ENCODE measurements at places on chromosomes 5 and 9. TPM values are rescaled to one million over a fixed set of nuclear protein-coding genes. Genes with fewer than 3 reads are reported as not detected.
A peak's percentile ranks its signal among the peaks of the same experiment; 100 is the strongest.

DNA sequence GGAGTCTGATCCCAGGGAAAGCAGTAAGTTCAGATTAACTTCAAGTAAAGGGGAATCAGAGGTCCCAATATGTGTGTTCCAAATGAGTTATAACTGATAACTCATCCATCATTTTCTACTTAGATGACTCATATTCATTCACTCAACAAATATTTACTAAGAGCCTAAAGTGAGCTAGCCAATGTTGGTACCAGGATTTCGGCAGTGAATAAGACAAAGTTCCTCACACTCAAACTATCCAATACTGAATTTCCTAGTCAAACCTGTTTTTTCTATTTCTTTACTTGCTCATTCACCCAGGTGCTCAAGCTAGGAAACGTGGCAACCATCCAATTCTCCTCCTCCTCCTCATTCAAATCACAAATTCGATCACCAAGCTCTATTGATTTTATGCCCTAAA is 25.8 kb downstream of the FBXW2 start:
- peak overlapping the region; percentile 7 for H3K27ac ChIP-seq
- H3K27me3 ChIP-seq, result no peaks in the 10 kb centered on the region
- H3K36me3 ChIP-seq, result peaks cover 55% of the 10 kb centered on the region
- H3K4me1 ChIP-seq, result peaks cover 9% of the 10 kb centered on the region
- H3K4me3 ChIP-seq, result no peak overlapping the region
- no peak for DNase-seq

- no peak overlapping the region for H3K27ac ChIP-seq
- H3K4me3 ChIP-seq, result no peak overlapping the region
- peaks cover 2% of the 10 kb centered on the region for H3K27me3 ChIP-seq
- H3K4me1 ChIP-seq, result no peaks in the 10 kb centered on the region
Measured at GRCh38 chr5:122693963-122694362, 80.9 kb upstream of the SNX2 start.

GRCh38 chr5:138177941-138178515 is 402 bp downstream of the BRD8 start:
- H3K36me3 ChIP-seq, result peaks cover 40% of the 10 kb centered on the region
- no peak overlapping the region for H3K4me3 ChIP-seq
- peaks cover 16% of the 10 kb centered on the region for H3K4me1 ChIP-seq
- peak; percentile 57 for DNase-seq

DNA sequence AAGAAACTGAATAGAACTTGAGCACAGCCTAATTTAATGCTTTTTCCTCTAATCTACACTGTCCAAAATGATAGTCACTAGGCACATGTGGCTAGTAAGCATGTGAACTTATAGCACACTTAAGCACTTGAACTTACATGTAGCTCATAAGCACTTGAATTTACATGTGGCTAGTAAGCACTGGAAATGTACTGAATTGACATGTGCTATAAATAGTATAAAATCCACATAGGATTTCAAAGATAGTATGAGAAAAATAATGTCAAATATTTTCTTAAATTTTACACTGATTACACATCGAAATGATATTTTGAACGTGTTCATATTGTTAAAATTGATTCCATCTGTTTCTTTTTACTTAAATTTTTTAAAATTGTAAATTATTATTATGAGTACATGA is 167.3 kb downstream of the CARTPT start:
- DNase-seq, result no peak
- peaks cover 2% of the 10 kb centered on the region for H3K4me1 ChIP-seq
- no peak overlapping the region for H3K4me3 ChIP-seq
- H3K27me3 ChIP-seq, result peaks cover 13% of the 10 kb centered on the region
- no peak overlapping the region for H3K27ac ChIP-seq
- H3K36me3 ChIP-seq, result no peaks in the 10 kb centered on the region

DNA sequence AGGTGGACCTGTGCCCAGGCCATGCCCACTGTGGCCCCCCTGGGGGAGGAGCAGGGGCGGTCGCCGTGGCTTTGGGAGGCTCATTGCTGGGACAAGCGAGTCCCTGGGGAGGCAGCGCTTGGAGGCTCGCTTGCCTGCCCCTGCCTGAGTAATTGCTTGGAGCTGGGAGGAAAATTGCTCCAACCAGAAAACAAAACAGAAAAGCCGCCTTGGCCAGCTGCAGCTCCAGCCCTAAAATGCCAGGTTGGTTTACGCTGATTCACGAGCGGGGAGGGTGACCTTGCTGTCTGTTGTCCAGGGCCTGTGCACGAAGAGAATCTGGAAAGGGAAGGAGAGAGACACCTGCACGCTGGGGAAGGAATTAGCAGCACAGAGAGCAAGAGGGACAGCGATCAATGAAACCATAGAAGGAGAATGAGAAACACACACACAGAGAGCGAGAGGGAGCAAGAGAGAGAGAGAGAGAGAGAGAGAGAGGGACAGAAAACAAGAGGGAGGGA is 25.3 kb downstream of the NTNG2 start:
- peaks cover 5% of the 10 kb centered on the region for H3K27me3 ChIP-seq
- no peaks in the 10 kb centered on the region for H3K36me3 ChIP-seq
- DNase-seq, result no peak
- no peak overlapping the region for H3K27ac ChIP-seq
- H3K4me3 ChIP-seq, result no peak overlapping the region

DNA sequence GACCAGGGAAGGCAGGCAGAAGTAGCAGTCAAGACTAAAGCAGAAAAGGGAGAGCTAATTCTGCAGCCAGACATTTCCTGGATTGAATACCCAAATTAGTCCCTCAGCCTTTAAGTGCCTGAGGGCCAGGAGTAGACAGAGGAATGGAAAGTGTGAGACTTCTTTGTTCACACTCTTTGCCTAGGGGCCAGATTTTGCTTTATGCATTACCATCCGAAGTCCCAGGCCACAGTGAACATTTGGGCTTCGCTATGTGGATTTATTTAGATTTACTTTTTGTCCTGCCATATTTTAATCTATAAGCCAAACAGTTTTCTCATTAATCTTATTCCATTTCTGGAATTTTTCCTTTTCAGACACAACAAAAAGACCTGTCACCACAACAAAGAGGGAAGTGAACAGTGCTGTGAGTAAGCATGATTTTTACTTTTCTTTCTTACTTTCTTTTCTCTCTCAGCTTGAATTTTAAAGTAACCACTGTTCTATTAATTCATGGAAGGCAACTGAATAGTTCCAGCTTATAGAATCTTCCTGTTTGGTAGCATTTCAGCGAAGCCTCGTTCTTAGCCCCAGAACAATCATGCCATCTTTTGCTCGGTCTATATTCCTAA is 52.6 kb downstream of the PDCD1LG2 start:
- no peak for DNase-seq
- no peak overlapping the region for H3K27ac ChIP-seq
- H3K27me3 ChIP-seq, result no peaks in the 10 kb centered on the region
- peaks cover 3% of the 10 kb centered on the region for H3K36me3 ChIP-seq

- DNase-seq, result no peak
- H3K4me1 ChIP-seq, result no peaks in the 10 kb centered on the region
- no peaks in the 10 kb centered on the region for H3K27me3 ChIP-seq
- no peak overlapping the region for H3K27ac ChIP-seq
- H3K4me3 ChIP-seq, result no peak overlapping the region
- peaks cover 3% of the 10 kb centered on the region for H3K36me3 ChIP-seq
Measured at GRCh38 chr9:85662573-85662972, 79.2 kb downstream of the AGTPBP1 start.

- no peak overlapping the region for H3K27ac ChIP-seq
- no peaks in the 10 kb centered on the region for H3K4me1 ChIP-seq
- H3K36me3 ChIP-seq, result no peaks in the 10 kb centered on the region
- no peak overlapping the region for H3K4me3 ChIP-seq
- no peaks in the 10 kb centered on the region for H3K27me3 ChIP-seq
- DNase-seq, result no peak
Measured at GRCh38 chr9:16515207-16515606, 355.3 kb downstream of the BNC2 start.

- no peaks in the 10 kb centered on the region for H3K27me3 ChIP-seq
- peaks cover 4% of the 10 kb centered on the region for H3K4me1 ChIP-seq
- peaks cover 2% of the 10 kb centered on the region for H3K36me3 ChIP-seq
Measured at GRCh38 chr9:87667164-87667738, 58.7 kb upstream of the CTSL start.

GRCh38 chr5:169091396-169091980 is 209.5 kb downstream of the SLIT3 start:
- DNase-seq, result no peak
- H3K4me1 ChIP-seq, result no peaks in the 10 kb centered on the region
- peaks cover 4% of the 10 kb centered on the region for H3K27me3 ChIP-seq
- no peak overlapping the region for H3K27ac ChIP-seq
- no peak overlapping the region for H3K4me3 ChIP-seq
- H3K36me3 ChIP-seq, result no peaks in the 10 kb centered on the region

DNA sequence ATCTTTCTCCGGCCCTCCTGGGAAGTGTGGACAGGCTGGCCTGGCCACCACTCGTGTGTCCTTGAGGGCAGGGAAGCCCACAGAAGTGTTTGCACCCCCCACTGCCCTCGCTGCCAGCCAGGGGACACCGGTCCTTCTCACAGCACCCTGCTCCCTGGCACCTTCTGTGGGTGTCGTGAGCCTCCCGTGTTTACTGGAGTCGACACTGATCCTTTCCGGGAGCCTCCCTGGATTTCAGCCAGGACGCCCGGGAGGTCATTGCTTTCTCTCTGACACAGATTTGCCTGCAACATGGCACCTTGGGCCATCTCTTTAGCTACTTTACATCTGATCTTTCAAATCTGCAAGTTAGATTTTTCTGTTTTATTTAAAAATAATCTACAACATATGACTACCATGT is 120.4 kb upstream of the CACNA1B start:
- no peaks in the 10 kb centered on the region for H3K27me3 ChIP-seq
- DNase-seq, result no peak
- no peak overlapping the region for H3K4me3 ChIP-seq
- H3K36me3 ChIP-seq, result peaks cover 76% of the 10 kb centered on the region
- H3K4me1 ChIP-seq, result peaks cover 46% of the 10 kb centered on the region

GRCh38 chr5:51651889-51652288 is 268.6 kb downstream of the ISL1 start:
- H3K27ac ChIP-seq, result no peak overlapping the region
- no peak for DNase-seq
- no peaks in the 10 kb centered on the region for H3K4me1 ChIP-seq
- H3K27me3 ChIP-seq, result no peaks in the 10 kb centered on the region
- H3K36me3 ChIP-seq, result no peaks in the 10 kb centered on the region
- no peak overlapping the region for H3K4me3 ChIP-seq

- H3K4me1 ChIP-seq, result peaks cover 58% of the 10 kb centered on the region
- no peak for DNase-seq
- peaks cover 92% of the 10 kb centered on the region for H3K36me3 ChIP-seq
- no peak overlapping the region for H3K27ac ChIP-seq
Measured at GRCh38 chr5:170252720-170253350, 20.1 kb downstream of the C5orf58 start.

DNA sequence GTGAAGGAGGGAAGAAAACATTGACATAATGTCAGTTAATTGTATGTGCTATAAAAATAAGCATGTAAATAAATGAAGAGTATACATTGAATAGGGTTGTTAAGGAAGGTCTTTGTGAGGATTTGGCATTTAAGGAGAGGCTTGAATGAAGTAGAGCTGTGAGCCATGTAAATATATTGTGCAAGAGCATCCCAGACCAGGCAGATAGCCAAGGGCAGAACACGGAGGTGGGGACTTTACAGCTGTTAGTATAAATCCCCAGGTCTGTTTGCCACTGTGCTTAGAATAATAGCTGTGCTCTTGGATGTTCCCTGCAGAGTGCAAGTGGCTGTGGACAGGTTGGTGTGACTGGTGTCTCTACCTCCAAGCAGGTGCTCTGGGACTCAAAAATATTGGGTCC is 211.7 kb downstream of the LRRC70 start:
- DNase-seq, result no peak
- H3K4me1 ChIP-seq, result no peaks in the 10 kb centered on the region
- H3K27me3 ChIP-seq, result peaks cover 12% of the 10 kb centered on the region
- H3K36me3 ChIP-seq, result no peaks in the 10 kb centered on the region
- no peak overlapping the region for H3K4me3 ChIP-seq

GRCh38 chr9:112041536-112042243 is 133.4 kb downstream of the SUSD1 start:
- H3K4me1 ChIP-seq, result peaks cover 38% of the 10 kb centered on the region
- H3K27me3 ChIP-seq, result peaks cover 10% of the 10 kb centered on the region
- no peak overlapping the region for H3K4me3 ChIP-seq
- H3K36me3 ChIP-seq, result peaks cover 2% of the 10 kb centered on the region

GRCh38 chr5:135432113-135432512 is 15.0 kb downstream of the DCANP1 start:
- no peak overlapping the region for H3K27ac ChIP-seq
- no peak for DNase-seq
- no peak overlapping the region for H3K4me3 ChIP-seq
- no peaks in the 10 kb centered on the region for H3K36me3 ChIP-seq
- H3K4me1 ChIP-seq, result no peaks in the 10 kb centered on the region

- H3K36me3 ChIP-seq, result no peaks in the 10 kb centered on the region
- H3K4me1 ChIP-seq, result no peaks in the 10 kb centered on the region
- H3K27me3 ChIP-seq, result peaks cover 18% of the 10 kb centered on the region
- H3K4me3 ChIP-seq, result no peak overlapping the region
- DNase-seq, result no peak
- H3K27ac ChIP-seq, result no peak overlapping the region
Measured at GRCh38 chr5:136202469-136203205, 9.7 kb upstream of the SMIM32 start.

- DNase-seq, result peak; percentile 16
Measured at GRCh38 chr5:73596705-73597328, 29.2 kb upstream of the ARHGEF28 start.

DNA sequence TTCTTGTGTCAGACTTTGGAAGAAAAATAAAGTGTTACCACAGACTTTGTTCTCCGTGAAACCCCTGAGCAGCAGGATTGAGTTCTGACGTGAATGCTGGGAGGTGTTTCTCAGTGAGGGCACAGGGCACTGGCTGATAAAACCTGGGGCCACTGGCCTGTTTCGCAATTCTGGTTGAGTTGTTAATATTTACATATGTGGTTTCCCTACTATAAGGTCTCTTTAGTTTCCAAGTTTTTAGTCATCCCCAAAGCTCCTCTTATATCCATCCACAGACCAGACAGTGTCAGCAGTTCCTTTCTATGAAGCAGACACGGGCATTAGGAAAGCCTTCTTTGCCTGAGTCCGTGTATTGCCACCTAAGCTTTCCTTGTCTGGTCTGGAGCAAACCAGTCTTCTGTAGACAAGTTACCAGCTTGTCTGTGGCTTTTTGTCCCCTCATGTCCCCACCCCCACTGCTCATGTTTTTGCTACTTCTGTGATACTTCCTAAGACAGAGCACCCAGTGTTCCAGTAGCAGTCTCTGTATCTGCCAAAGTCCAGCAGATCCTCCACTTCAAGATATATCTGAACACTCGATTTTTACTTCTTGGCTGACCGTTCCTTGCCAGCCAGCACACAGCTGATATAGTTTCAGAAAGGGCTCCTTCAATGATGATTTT is 42.0 kb downstream of the ACO1 start:
- no peak for DNase-seq
- H3K27ac ChIP-seq, result no peak overlapping the region
- H3K36me3 ChIP-seq, result peaks cover 15% of the 10 kb centered on the region
- no peak overlapping the region for H3K4me3 ChIP-seq
- H3K4me1 ChIP-seq, result no peaks in the 10 kb centered on the region
- H3K27me3 ChIP-seq, result no peaks in the 10 kb centered on the region

Gene C9orf50
- total RNA-seq, result not detected

Gene IGFBPL1
- 0.21 TPM for total RNA-seq

Gene ECPAS
- total RNA-seq, result 78.4 TPM

Gene PCDHAC2
- total RNA-seq, result not detected

Gene CDH6
- total RNA-seq, result not detected

Gene CTXN3
- not detected for total RNA-seq

Gene MORN5
- total RNA-seq, result not detected

Gene SCGB3A1
- total RNA-seq, result not detected

Gene IL12B
- not detected for total RNA-seq

Measured in activated CD4-positive, alpha-beta T cell treated with anti-CD3 and anti-CD28 coated beads for 36 hours (primary cell).